NCI-H460 (cell line): ENCODE measurements at places on chromosomes 16 and 17.

DNA sequence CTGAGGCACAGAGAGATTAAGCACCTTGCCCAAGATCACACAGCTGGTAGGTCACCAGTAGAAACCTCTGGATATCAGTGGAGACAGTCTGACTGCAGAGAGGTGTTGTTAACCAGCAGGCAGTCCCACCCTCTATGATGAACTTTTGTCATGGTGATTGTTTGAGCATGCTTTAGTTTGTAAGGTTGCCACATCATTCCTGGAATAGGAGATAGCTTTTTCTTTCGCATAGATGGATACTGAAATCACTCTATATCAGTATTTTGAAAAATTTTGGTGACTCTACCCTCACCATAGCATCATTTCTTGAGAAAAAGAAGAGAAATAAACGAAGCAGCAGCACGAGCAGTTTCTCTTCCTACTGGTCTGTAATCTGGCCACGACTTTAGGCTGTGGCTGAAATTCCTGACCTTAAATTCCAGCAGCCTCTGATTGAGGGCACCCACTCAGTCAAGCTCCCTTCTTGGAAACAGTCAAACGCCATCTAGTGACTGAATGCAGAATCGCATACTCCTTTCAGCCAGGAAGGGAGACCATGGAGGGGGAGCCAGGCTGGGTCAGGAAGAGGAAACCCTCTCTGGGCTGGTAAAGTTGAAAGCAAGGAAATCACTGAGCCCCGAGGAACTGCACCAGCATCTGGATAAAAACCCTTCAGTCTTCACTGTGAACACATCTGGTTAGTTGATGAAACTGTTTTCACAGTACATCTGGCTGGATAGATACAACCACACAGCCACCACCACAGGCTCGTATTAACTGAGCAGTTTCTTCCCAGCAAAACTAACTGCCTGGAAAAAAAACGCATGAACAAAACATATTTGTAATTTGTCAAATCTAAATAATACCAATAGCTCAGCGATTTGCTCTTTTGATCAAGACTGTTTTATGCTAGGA lies 108.5 kb upstream of the XYLT1 start:
- DNase-seq, result peak; percentile 67

GRCh38 chr16:86952769-86953168 lies 364.4 kb downstream of the C16orf95 start:
- no peak for DNase-seq

GRCh38 chr17:7557775-7558543 lies 591 bp upstream of the TNFSF13 start:
- DNase-seq, result no peak

DNA sequence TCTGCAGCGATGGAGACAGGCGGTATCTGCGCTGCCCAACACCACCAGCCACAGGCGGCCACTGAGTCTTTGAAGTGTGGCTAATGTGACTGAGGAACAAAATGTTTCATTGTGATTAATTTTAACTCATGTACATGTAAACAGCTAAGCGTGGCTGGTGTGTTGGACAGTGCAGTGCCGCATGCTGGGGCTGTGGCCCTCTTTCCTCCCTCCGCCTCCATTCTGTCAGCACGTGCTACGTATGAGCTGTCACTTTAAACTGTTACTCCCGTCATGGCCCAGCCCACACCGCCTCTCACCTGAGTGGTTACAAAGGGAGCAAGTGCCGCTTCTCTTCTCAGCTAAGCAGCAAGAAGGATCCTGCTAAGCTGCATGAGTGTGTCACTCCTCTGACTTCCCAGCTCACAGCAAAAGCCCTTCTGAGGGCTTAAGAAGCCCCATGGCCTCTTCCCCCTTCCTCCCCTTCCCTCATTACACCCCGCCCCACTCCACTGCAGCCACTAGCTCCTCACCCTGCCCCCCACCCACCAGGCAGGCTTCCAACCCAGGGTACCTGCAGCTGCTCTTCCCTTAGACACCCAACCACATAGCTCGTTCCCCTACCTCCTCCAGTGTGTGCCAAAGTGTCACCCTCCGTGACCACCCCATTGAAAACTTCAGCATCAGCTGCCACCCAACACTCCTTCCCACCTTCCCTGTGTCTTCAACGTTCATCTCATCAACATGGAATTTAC lies 15.0 kb downstream of the HASPIN start:
- no peak for DNase-seq

DNA sequence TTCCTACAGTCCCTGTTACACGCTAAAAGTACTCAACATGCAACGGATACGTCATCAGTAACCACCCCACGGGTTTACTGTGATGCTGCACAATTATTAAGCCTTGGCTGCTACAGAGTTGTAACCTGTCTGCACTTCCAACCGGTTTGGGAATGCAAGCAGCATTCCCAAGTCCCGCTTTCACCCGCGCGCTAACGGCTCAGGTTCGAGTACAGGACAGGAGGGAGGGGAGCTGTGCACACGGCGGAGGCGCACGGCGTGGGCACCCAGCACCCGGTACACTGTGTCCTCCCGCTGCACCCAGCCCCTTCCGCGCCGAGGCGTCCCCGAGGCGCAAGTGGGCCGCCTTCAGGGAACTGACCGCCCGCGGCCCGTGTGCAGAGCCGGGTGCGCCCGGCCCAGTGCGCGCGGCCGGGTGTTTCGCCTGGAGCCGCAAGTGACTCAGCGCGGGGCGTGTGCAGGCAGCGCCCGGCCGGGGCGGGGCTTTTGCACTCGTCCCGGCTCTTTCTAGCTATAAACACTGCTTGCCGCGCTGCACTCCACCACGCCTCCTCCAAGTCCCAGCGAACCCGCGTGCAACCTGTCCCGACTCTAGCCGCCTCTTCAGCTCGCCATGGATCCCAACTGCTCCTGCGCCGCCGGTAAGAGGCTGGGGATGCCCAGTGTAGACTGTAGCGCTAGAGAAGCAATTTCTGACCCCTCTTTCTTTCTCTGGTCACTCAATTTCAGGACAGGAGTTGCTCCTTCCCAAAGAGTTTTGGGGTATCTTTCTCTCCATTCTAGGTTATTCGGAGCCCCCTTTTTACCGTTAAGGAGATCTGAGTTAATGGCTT lies at the start of gene MT2A:
Gene MT2A (plus strand): TSS at position 542 of the 833 bp plus-strand sequence. CDS start 72 bp downstream, at position 614.
- peak; percentile 98 for DNase-seq

GRCh38 chr17:59853168-59853918 lies 39.4 kb downstream of the TUBD1 start:
- DNase-seq, result no peak

GRCh38 chr16:83574388-83574787 lies 233.4 kb upstream of the HSBP1 start:
- no peak for DNase-seq

DNA sequence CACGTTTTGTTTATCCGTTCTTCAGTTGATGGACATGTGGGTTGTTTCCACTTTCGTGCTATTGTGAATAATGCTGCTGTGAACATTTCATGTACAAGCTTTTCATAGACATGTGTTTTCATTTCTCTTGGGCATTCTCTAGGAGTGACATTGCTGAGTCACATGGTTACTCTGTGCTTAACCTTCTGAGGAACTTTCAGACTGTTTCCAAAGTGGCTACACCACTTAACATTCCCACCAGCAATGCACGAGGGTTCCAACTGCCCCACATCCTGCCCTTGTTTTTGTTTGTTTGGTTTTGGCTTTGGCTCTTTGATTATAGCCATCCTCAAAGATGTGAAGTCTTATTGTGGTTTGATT lies 14.2 kb upstream of the PEMT start:
- DNase-seq, result no peak

- DNase-seq, result no peak
Measured at GRCh38 chr16:69111216-69111875, 5.9 kb downstream of the HAS3 start.

DNA sequence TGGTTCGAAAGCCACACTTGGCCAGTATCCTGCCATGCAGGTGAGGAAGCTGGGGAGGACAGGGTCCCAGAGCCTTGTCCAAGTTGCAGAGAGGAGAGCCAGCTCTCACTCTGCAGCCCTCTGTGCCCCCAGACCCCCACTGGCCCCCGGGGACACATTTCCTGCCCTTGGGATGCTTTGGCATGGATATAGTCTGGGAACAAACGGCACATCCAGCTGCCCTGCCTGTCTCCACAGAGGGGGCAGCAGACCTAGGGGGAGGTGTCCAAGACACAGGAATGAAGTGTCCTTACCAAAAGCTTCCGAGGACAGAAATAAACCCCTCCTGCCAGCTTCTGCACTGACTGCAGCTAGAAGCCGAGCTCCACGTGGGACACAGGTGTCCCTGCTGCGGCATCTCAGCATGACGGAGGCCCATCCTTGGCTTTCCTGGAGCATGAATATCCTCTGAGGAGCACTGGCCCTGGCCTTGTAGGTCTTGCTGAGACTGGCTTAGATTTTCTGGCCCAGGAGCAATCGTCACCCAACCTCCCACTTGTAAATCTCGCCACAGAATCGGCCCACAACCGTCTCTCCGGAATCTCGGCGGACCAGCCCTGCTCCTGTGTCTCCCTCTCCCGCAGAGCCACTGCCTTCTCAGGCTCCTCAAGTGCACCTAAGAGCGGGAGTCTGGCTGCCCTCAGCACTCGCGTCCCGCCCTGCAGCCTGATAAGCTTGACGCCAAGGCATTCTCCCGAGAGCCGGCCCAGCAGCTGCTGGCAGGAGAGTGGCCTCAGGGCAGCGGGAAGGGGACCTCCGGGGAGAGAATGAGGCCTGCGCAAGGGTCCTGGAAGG lies 1.1 kb upstream of the CAPN15 start:
- no peak for DNase-seq

DNA sequence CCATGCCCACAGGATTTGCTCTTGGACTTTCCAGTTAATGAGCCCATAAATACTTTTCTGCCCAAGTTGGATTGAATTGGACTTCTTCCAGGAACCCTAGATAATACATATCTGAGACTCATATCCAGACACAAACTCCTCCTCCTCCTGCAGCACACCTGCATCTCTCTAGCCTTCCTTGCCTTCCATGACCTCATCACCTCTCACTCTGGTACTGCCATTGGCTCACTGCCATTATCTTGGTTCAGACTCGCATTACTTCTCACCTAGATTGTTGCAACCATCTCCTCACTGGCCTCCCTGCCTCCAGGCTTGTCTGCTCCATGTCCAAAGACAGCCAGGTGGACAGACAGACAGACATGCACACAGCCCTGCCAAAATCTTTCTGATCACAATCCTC lies 4.8 kb upstream of the SYT17 start:
- DNase-seq, result no peak

GRCh38 chr17:43608313-43608712 lies 53.4 kb downstream of the MEOX1 start:
- no peak for DNase-seq

DNA sequence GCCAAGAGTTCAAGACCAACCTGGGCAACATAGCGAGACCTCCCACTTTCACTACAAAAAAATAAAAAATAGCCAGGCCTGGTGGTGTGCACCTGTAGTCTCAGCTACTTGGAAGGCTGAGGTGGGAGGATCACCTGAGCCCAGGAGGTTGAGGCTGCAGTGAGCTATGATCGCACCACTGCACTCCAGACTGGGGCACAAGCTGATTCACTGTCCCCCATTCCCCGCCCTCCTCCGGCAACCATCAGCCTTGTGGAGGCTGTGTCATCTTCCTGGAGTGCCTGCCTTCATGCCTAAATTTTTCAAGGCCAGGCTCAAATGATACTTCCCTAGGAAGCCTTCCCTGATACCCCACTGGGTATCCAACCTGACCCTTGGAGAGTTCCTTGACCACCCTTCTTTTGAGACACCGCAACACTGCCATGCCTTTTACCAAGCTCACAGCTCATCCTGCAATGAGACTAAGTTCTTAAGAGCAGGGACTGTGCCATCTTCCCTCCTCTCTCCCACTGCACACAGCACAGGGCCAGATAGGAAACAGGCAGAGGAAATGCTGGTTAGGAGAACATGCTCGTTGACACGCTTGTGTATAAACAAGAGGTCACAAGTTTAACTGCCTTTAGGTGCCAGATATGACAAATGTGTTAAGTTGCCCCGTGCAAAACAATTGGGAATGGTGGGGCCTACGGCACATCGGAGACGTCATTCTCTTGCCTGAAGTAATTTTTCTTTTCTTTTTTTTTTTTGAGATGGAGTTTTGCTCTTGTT lies 3.9 kb upstream of the SRCAP start:
- no peak for DNase-seq

- no peak for DNase-seq
Measured at GRCh38 chr17:80449930-80450576, 26.4 kb downstream of the NPTX1 start.

- peak; percentile 33 for DNase-seq
Measured at GRCh38 chr17:80477647-80478478, 1.5 kb upstream of the NPTX1 start.

DNA sequence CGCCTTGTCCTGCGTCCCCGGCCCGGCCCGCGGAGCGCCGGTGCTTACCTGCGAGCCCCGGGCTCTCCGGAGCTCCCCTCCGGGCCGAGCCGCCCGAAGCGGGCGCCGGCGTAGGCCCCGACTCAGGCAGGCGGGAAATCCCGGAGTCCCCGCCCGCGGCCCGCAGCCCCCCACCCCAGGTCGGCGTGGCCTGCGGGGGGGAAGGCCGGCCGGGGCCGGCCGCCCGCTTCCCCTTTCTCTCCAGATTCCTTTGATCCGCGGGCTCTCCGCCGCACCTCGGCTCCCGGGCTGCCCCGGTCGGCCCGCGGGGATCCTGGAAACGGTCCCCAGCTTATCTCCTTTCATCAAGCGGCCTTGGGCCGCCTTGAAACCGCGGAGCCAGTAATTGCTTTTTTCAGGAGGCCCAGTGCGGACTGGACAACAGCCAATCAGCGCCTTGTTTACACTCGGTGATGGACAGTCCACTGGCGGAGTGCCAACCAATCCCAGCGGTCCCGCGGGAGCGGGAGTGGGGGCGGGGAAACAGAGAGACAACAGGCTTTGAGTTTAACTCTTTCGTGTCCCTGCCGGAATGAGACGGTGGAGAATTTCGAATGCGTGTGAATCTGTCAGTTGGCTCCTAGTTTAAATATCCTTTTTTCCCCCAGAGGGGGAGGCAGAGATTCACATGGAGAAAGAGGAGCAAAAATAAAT lies 1.4 kb upstream of the BAHCC1 start:
- peak; percentile 100 for DNase-seq

DNA sequence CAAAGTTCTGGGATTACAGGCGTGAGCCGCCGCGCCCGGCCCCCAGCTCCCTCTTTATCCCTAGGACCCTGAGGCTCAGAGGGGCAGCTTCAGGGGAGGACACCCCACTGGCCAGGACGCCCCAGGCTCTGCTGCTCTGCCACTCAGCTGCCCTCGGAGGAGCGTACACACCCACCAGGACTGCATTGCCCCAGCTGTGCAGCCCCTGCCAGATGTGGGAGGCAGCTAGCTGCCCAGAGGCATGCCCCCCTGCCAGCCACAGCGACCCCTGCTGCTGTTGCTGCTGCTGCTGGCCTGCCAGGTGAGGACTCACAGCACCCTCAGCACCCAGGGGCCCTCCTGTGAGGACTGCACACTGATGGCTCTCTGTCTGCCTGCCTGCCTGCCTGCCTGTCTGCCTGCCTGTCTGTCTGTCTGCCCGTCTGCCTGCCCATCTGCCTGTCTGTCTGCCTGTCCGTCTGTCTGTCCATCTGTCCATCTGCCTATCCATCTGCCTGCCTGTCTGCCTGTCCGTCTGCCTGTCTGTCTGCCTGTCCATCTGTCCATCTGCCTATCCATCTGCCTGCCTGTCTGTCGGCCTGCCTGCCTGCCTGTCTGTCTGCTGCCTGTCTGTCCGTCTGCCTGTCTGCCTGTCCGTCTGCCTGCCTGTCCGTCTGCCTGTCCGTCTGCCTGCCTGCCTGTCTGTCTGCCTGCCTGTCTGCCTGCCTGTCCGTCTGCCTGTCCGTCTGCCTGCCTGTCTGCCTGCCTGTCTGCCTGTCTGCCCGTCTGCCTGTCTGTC lies 5.0 kb downstream of the GCGR start:
- DNase-seq, result no peak

GRCh38 chr17:8109661-8110455 lies 8.5 kb downstream of the ALOXE3 start:
- no peak for DNase-seq

GRCh38 chr17:63419398-63419797 lies 26.7 kb downstream of the CYB561 start:
- DNase-seq, result no peak
